ENCODE measurements at places on chromosomes 1 and 21. TPM values are rescaled to one million over a fixed set of nuclear protein-coding genes. Genes with fewer than 3 reads are reported as not detected.

RGS8 gene
- total RNA-seq = not detected

DNA sequence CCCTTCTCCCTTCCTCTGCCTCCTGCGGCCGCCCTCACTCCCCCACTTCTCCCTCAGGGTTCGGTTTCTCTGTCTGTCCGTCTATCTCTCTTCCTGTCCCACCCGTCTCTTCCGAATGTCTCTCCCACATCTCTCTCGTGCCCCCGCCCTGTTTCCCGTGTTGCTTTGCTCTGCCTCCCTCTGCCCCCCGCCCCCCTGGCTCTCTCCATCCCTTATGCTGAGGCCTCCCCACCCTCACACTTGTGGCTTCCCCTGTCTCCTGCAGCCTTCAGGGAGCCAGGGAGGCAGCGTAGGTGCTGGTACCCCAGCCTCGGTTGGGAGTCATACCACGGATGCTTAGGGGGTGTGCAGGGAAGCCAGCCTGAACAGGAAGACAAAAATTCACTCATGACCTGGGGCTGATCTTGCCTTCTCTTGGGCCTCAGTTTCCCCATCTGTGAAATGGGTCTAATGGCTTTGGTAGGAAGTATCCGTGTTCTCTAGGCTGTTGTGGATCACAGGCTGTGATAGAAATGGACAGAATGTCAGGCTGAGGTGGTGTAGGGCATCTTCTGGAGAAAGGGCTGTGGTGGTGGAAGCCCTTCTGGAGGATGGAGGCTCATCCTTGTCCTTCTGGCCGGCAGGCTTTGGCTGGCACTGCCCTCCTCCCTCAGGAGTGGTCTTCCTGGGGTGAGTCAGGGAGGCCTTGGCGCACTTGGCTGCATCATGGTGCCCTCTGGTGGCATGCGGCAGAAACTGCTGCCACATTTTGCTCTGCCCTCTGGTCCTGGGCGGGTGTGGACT, 55.5 kb downstream of the FOXO6 start:
- DNase-seq = peak; percentile 47
- H3K36me3 ChIP-seq = no peaks in the 10 kb centered on the region
- H3K4me1 ChIP-seq = no peaks in the 10 kb centered on the region
- no peaks in the 10 kb centered on the region for H3K27me3 ChIP-seq

- H3K27me3 ChIP-seq = no peaks in the 10 kb centered on the region
- no peak for DNase-seq
- H3K4me3 ChIP-seq = no peak overlapping the region
- H3K4me1 ChIP-seq = peaks cover 25% of the 10 kb centered on the region
Measured at GRCh38 chr1:115092175-115092574, 2.9 kb upstream of the TSPAN2 start.

GRCh38 chr1:207002724-207003146, 29.8 kb downstream of the C1orf116 start:
- H3K36me3 ChIP-seq = no peaks in the 10 kb centered on the region
- H3K4me3 ChIP-seq = no peak overlapping the region
- no peak overlapping the region for H3K27ac ChIP-seq
- no peaks in the 10 kb centered on the region for H3K4me1 ChIP-seq
- no peaks in the 10 kb centered on the region for H3K27me3 ChIP-seq

- no peak overlapping the region for H3K27ac ChIP-seq
- no peaks in the 10 kb centered on the region for H3K36me3 ChIP-seq
Measured at GRCh38 chr1:89987159-89987819, 7.6 kb upstream of the ZNF326 start.

- no peaks in the 10 kb centered on the region for H3K27me3 ChIP-seq
- no peak overlapping the region for H3K27ac ChIP-seq
- no peaks in the 10 kb centered on the region for H3K4me1 ChIP-seq
- no peak overlapping the region for H3K4me3 ChIP-seq
- no peak for DNase-seq
- no peaks in the 10 kb centered on the region for H3K36me3 ChIP-seq
Measured at GRCh38 chr21:25133939-25134338, 473.3 kb downstream of the MRPL39 start.

GRCh38 chr1:151472856-151473731, 13.8 kb upstream of the POGZ start:
- no peak for DNase-seq
- no peaks in the 10 kb centered on the region for H3K36me3 ChIP-seq
- no peaks in the 10 kb centered on the region for H3K27me3 ChIP-seq

FAM151A gene
- not detected for total RNA-seq

RPE65 gene
- not detected for total RNA-seq

DNA sequence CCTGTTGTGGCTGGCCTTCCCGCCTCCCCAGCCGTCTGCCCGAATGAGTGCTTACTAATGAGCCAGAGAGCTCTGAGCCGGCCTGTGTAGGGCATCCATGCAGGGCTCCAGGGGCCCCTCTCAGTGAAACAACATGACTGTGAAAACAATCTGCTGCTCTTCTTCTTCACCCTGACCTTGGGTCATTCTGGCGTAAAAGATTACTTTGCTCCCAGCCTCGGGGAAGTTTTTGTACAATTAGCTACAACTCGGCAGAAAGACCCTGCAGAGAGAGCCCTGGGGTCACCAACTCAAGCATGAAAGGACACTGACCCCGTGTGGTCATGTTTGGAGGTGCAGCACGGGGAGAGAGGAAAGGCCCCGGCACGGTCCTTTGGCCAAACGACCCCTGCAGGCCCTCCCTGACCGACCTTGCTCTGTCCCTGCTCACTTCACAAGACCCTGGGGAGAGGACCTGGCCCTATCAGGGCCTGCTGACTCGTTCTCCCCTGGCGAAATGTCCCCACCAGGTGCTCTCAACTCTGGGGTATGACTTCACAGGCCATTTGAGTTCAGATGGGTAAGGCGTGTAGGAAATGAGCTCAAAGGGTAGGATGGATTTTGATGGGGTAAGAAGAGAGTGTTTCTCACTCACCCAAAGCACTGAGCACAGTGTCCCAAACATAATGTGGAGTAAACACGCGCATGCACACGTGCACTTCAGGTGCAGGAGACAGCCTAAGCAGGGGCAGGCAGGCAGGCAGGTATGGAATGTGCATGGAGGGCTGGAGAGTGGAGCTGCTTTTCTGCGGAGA, 22.9 kb upstream of the FAM20B start:
- no peak overlapping the region for H3K4me3 ChIP-seq
- H3K4me1 ChIP-seq = peaks cover 19% of the 10 kb centered on the region
- DNase-seq = peak; percentile 39
- H3K27me3 ChIP-seq = no peaks in the 10 kb centered on the region

RIMS3 gene
- total RNA-seq = 2.3 TPM

GRCh38 chr1:228318823-228319241, 87.8 kb downstream of the TRIM11 start:
- no peak for DNase-seq
- H3K27ac ChIP-seq = no peak overlapping the region
- H3K4me1 ChIP-seq = no peaks in the 10 kb centered on the region
- peaks cover 11% of the 10 kb centered on the region for H3K36me3 ChIP-seq

DNA sequence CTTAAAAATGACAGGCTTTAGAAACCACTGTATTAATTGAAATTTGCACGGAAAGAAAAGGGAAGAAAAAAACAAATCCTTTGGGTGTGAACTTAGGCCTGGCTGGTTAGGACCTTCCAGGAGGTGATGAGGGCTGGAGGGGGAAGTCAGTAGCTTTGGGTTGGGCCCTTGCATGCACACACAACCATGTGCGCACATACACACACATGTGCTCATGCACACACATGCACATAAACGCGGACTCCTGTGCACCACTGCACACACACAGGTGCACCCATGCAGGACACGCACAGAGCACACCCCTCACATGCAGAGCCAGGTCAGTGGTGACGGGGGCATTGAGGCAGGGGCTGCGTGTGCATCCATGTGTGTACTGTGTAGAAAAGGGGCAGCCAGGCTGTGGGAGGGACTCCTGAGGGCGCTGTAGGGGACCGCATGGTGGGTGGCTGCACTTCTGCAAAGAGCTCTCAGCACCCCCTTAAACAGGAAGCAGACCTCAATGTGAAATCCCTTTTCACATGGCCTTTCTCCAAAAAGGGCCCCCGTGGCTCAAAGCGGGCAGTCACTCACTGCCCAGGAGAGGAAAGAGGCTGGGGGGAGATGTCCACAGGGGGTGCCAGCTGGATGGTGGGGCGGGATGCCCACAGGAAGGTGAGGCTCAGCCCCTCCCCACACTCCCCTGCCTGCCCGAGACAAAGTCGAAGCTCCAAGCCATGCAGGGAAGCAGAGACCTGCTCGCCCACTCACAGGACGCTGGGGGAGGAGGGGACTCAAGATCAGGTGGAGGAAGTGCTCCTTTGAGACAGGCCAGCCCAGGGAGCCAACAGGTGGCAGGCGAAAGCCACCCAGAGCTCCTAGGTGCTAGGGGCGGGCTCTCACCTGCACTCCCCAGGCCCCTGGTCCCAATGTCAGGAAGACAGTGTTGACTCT, 95.2 kb downstream of the ITPKB start:
- H3K27ac ChIP-seq = peak overlapping the region; percentile 42
- no peak overlapping the region for H3K4me3 ChIP-seq
- H3K27me3 ChIP-seq = no peaks in the 10 kb centered on the region
- peaks cover 74% of the 10 kb centered on the region for H3K36me3 ChIP-seq
- peaks cover 57% of the 10 kb centered on the region for H3K4me1 ChIP-seq

CHIA gene
- total RNA-seq = not detected

ASAP3 gene
- total RNA-seq = 1.4 TPM

ADGRB2 gene
- 1.5 TPM for total RNA-seq

DCST2 gene
- 4.1 TPM for total RNA-seq

DNA sequence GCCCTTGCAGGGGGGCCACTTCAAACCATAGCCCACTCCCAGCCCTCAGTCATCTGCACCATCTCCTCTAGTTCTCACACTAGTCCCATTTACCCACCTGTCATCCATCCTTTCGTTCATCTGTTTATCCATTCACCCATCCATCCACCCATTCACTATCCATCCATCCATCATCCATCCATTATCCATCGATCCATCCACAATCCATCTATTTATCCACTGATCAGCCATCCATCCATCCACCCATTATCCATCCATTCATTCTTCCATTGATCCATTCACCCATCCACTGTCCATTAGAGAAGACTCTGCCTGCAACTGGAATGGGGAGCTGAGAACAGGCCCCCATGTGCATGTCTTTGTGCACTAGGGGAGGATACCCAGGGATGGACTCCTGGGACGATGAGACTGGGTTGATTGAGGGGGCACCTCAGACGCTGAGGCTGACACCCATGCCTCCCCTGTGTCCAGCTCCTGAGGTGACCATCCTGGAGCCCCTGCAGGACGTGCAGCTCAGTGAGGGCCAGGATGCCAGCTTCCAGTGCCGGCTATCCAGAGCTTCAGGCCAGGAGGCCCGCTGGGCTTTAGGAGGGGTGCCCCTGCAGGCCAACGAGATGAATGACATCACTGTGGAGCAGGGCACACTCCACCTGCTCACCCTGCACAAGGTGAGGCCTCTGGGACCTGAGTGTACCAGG, 97.9 kb downstream of the TRIM11 start:
- H3K27me3 ChIP-seq = no peaks in the 10 kb centered on the region
- no peak for DNase-seq
- H3K27ac ChIP-seq = no peak overlapping the region
- no peaks in the 10 kb centered on the region for H3K36me3 ChIP-seq
- no peak overlapping the region for H3K4me3 ChIP-seq

SH2D5 gene
- not detected for total RNA-seq

DNA sequence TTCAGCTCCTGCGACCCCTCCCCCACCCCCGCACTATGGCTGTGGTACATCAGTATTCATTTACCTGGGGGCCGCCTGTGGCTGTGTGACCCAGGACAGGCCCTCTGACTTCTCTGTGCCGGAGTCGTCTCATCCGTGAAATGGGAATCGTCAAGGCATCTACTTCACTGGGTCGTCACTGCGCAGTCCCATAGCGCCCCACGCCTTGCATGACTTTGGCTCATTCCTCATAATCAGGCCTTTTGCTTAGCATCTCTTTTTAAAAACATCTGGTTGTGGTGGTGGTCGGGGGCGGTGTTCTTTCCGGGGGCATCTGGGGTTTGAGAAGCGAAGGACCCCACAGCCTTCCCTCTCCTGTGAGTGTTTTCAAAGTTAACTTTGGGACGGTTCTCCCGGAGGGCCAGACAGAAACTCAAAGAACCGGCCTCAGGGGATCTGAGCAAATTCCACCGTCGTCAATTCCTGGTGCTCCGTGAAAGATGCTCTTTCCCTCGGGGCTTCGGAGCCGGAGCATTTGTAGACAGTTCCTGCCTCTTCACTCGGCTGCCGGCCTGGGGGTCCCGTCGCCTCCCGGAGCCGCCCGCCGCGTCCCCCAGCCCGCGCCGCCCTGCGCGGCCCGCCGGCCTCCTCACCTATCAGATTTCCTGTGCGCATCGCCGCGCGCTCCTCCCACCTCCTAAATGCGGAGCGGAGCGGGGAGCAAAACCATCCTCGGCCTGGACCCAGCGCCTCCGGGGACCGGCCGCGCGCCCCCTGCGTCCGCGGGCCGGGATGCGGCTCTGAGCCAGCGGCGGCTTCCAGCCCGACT, at the start of gene B3GALT5:
TSS of gene B3GALT5 (plus strand) at position 708 of the 808 bp plus-strand sequence. CDS start 47,620 bp downstream, outside the sequence.
- H3K27me3 ChIP-seq = peaks cover 3% of the 10 kb centered on the region
- H3K4me3 ChIP-seq = no peak within 1 kb of the TSS
- no peaks in the 10 kb centered on the region for H3K4me1 ChIP-seq
- no peaks in the 10 kb centered on the region for H3K36me3 ChIP-seq
- no peak for DNase-seq

PRDM16 gene
- not detected for total RNA-seq

- H3K27me3 ChIP-seq = no peaks in the 10 kb centered on the region
- H3K4me1 ChIP-seq = peaks cover 45% of the 10 kb centered on the region
- H3K4me3 ChIP-seq = no peak overlapping the region
- H3K36me3 ChIP-seq = no peaks in the 10 kb centered on the region
Measured at GRCh38 chr1:114468710-114469468, 42.1 kb downstream of the TRIM33 start.

RNU1-1 gene
- 3,866 TPM for total RNA-seq

DNA sequence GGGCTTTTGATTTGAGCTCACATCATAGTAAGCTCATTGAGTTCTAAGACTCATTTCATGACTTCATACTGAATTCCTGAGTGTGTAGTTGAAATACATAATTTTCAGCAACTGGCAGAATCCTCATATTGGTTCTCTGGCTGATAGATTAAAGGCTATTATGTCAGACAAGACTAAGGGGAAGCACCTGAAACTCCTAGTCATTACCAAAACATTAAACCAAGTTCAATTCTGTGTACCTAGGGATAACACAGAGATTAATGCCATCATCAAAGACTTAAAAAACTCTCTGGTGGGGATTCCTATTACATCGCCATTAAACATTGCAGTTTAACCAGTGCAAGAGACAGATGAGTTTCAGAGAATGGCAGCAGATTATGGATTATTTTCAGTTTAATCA, 339.1 kb downstream of the PTPRC start:
- no peaks in the 10 kb centered on the region for H3K4me1 ChIP-seq
- no peaks in the 10 kb centered on the region for H3K27me3 ChIP-seq
- no peak overlapping the region for H3K27ac ChIP-seq
- no peak for DNase-seq

DNA sequence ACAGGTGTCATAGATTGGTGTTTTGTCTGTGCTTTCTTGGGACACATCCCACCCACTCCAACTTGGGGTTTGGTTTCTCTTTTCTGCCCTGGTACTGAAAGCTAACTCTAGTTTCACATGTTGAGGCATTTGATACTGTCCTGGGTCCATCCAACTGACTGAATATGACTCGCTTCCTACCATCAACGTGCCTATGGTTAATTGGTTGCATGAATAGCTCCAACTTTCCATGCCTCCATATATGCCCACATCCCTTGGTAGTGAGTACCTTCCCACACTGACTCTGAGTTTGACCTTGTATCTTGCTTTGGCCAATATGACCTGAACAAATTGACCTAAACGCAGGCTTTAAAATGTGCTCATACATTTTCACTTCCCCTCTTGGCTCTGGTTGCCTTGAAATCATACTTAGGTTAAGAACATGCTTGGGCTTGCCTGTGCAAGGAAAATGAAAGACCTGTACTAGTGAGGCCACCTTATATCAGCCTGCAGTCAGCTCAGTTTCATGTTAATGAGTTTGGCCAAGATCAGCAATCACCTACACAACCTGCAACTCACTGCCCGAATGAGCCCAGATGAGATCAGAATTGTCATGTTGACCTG, 81.0 kb upstream of the KCNK2 start:
- no peak overlapping the region for H3K27ac ChIP-seq
- no peaks in the 10 kb centered on the region for H3K36me3 ChIP-seq
- no peak overlapping the region for H3K4me3 ChIP-seq
- no peaks in the 10 kb centered on the region for H3K4me1 ChIP-seq
